ENCODE measurements at places on chromosomes 3 and 15. TPM values are rescaled to one million over a fixed set of nuclear protein-coding genes. Genes with fewer than 3 reads are reported as not detected.
A peak's percentile ranks its signal among the peaks of the same experiment; 100 is the strongest.

Gene PFN2
- total RNA-seq, result 233 TPM

DNA sequence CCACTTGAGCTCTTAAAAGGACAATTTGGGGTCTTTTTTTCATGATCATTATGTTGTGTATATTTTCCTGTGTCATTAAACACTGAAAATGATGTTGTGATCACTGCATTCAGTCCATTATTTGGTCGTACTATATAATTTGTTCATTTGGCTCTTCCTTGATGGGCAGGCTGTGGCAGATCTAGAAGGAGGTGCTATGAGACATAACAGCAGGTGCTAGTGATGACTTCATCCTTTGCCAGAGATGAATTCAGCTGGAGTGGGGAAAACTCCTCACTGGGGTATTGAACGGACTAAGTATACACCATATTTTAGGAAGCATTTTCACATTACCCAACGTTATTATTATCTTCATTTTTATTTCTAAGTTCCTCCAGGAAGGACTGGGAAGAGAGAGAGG lies 12.0 kb downstream of the CMTM7 start:
- H3K36me3 ChIP-seq, result peaks cover 3% of the 10 kb centered on the region
- no peak overlapping the region for H3K4me3 ChIP-seq
- H3K27ac ChIP-seq, result no peak overlapping the region
- peaks cover 36% of the 10 kb centered on the region for H3K4me1 ChIP-seq
- DNase-seq, result no peak

DNA sequence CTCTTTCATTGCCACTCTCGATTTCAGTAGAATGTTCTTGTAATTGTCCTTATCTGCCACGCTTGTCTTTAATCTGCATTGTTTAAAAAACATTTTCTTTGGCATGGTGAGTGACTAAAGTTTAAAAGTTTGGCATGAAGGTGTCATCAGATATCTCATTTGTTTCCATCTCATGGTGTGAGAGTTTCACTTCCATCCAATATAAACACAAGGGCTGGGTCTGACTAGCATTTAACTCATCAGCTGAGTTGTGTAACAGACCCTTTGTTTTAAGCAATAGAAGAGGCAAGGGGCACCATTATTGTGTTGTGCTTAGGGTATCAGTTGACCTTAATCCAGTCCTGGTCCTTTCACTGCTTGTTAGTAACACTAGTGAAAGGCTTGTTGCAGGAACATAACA lies 49.9 kb upstream of the IL12A start:
- DNase-seq, result no peak
- peaks cover 3% of the 10 kb centered on the region for H3K27me3 ChIP-seq
- H3K36me3 ChIP-seq, result peaks cover 6% of the 10 kb centered on the region
- H3K27ac ChIP-seq, result no peak overlapping the region
- no peak overlapping the region for H3K4me3 ChIP-seq

DNA sequence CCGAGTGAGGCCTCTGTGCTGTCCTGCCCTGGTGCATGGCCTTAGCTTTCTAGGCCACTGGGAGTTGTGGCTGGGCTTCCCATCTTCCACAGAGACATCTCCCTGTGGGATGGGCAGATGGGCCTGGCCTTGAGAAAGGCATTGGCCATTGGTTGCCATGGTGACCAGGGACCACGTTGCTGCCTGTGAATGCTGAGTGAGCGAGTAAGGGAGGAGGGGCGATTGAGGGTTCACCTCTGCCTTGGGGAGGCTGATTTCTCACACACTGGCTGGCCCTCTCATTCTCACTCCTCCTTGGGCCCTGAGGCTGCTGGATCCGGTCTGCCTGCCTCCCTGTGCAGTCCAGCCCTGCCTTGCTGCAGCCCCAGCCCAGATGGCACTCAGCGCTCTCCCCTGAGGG lies 26.4 kb upstream of the DOCK3 start:
- no peaks in the 10 kb centered on the region for H3K4me1 ChIP-seq
- no peak overlapping the region for H3K4me3 ChIP-seq
- no peaks in the 10 kb centered on the region for H3K27me3 ChIP-seq
- peaks cover 2% of the 10 kb centered on the region for H3K36me3 ChIP-seq

GRCh38 chr3:64674591-64675076 lies 13.2 kb downstream of the ADAMTS9 start:
- H3K27ac ChIP-seq, result peak overlapping the region; percentile 93
- peaks cover 34% of the 10 kb centered on the region for H3K36me3 ChIP-seq
- no peak for DNase-seq
- peak overlapping the region; percentile 12 for H3K4me3 ChIP-seq
- no peaks in the 10 kb centered on the region for H3K27me3 ChIP-seq

DNA sequence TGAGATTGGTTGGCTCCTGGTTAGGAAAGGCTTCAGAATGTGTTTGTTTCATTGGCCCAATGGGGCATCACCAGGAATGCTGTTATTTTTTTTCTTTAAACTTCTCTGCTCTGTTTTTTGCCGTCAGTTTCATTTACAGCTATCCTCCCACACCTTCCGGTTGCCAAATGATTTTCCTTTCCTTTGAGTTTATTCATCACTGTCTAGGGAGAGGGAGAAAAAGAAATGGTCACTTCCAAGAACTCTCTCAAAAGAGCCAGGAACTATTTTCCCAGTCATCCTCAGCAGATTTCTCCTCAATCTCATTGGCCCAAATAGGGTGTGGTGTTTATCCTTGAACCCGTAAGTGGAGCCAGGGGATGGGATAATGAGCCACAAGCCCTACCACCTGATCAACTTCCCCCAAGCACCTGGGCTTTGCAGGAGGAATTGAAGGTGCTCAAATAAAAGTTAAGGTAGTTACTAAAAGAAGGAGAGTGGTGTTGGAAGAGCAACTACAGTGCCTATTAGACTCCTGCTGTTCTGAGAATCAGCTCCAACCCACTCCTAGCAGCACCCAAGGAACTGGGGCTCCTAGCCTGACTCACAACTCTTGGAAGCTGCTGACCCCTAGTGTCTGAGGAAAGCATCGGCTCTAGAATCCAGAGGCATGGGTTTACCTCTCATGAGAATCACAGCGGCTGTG lies 183.8 kb upstream of the IL12A start:
- peaks cover 4% of the 10 kb centered on the region for H3K4me1 ChIP-seq
- DNase-seq, result peak; percentile 44
- H3K4me3 ChIP-seq, result no peak overlapping the region
- H3K36me3 ChIP-seq, result no peaks in the 10 kb centered on the region

- DNase-seq, result no peak
- H3K4me1 ChIP-seq, result peaks cover 9% of the 10 kb centered on the region
- peaks cover 11% of the 10 kb centered on the region for H3K27me3 ChIP-seq
- H3K36me3 ChIP-seq, result no peaks in the 10 kb centered on the region
- no peak overlapping the region for H3K27ac ChIP-seq
Measured at GRCh38 chr3:104510131-104510849, 856.4 kb upstream of the ALCAM start.

Gene NOX5
- total RNA-seq, result not detected
